ENCODE measurements at places on chromosomes 11 and 22.

GRCh38 chr11:35272391-35272902 lies 133.5 kb downstream of the CD44 start:
- DNase-seq, result peak; percentile 42

DNA sequence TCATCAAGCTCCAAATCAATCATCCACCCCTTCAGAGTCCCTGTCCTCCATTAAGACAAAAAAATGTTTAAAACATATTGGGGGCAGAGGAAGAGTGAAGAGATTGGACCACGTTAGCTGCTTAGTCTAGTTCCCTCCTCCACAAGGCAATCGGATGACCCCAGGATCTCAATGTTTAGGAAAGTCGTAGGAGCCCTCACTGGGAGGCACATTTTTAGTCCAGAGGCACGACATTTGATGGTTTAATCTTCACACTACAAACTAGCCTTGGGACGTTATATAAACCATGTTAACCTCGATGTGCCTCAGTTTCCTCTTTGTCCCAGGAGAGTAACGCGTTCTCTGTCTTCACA lies 588 bp upstream of the FAT3 start:
- no peak for DNase-seq

DNA sequence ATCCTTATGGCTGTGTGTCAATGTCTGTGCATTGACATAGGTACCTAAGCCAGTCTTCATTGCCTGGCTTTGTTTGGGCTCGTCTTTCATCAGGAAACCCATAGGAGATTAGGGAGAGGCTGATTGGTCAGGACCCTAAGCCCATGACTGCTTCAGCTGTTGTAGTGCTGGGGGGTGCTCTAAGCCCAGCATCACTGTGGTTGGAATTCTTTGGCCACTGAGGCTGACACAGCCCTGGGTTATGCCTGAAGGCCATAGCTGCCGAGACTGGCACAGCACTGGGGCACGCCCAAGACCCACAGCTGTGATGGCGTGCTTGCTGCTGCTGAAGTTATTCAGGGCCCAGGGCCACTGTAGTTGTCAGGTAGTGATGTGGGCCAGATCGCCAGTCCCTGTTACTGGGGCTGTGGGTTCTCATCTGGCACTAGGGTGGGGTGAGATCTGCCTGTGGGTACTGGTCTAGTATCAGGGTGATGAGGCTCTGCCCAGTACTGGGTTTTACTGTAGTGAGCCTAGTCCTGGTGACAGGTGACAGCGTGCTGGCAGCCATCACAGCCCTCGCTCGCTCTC lies 4.9 kb downstream of the USP18 start:
- DNase-seq, result no peak

- no peak for DNase-seq
These were observed 21.3 kb downstream of the ZBTB16 start for GRCh38 chr11:114080769-114081168.
